NAMALWA (cell line): ENCODE measurements at places on chromosomes 4 and X.
A peak's percentile ranks its signal among the peaks of the same experiment; 100 is the strongest.

GRCh38 chrX:21932292-21933002, 8.1 kb upstream of the SMS start:
- DNase-seq, result no peak

GRCh38 chr4:702618-703048, 3.0 kb upstream of the PCGF3 start:
- no peak for DNase-seq

- no peak for DNase-seq
Observed at GRCh38 chr4:152072906-152073305, 312.1 kb upstream of the GATB start.

DNA sequence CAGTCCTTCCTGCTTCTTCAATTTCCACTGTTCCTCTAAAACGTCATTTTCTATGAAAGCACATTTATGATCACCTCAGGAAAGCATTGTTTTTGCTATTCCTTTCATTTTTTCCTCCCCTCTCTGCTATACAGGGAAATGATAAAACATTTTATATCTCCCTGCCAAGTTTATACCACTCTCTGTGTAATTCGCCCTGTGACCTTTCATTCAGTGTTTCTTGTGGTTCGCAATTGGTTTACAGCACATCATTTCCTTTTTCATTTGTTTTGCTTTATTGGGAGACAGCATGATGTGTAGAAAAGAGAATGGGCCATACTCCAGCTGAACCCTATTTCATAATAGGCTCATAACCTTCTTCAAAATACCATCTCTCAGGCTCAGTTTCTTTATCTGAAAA, 99.9 kb upstream of the RAPGEF2 start:
- no peak for DNase-seq

DNA sequence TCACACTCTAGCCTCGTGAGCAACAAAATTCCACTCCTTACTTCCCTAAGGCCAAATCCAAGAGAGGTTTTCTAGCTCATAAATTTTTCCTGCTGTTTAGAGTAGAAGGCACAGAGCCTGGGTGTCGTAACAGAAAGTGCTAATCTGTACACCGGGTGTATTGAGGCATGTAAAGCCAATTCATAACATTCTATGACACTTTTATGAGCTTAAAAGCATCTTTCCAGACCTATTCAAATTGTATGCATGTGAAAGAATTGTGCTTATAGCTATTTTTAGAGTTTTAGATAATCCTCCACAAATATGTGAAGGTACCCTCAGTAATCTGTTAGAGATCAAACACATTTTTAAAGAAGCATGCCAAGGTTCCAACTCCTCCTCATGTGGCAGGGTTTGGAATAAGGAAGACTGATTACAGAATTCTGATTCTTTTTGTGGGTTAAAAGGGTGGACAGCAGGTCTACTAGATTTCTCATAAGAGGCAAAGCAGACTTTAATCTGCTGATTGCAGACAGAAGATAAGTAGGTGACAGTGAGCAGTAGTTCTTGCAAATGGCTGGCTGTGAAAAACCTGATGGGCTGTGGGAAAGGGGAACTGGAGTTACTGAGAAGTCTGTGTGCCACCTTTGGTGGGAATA, 25.5 kb upstream of the LRCH2 start:
- no peak for DNase-seq

DNA sequence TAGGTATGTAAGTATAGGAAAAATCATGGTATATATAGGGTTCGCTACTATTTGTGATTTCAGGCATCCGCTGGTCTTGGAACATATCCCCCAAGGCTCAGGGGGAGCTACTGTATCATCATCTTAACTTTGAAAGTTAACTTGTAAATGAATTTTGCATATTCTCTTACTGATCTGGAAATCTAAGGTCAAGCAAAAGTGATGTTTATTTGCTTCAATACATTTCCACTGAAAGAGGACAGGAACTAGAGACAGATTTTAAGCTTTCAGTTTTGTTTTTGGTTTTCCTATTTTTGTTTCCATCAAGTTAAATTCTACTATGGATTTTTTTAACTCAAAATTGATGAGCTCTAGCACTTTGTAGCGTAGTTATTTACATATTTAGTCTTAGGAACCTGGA, 56.2 kb downstream of the NAF1 start:
- DNase-seq, result no peak

DNA sequence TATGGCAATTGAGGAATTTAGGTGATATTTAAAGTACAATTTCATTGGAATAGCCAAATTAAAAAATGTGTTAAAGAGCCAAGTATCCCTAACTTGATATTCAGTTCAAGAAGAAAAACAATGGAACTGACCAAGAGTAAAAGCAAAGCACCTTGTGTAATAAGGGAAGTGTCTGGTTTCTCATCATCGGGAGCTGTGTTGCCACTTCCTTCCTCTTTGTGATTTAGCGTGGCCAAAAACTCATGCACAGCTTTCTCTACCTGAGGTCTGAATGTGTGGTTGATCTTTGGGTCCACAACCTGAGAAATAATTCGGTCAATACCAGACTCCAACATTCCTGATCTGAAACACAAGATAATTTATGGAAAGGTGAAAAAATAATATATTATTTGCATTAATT, 12.4 kb downstream of the BOD1L1 start:
- peak; percentile 54 for DNase-seq

DNA sequence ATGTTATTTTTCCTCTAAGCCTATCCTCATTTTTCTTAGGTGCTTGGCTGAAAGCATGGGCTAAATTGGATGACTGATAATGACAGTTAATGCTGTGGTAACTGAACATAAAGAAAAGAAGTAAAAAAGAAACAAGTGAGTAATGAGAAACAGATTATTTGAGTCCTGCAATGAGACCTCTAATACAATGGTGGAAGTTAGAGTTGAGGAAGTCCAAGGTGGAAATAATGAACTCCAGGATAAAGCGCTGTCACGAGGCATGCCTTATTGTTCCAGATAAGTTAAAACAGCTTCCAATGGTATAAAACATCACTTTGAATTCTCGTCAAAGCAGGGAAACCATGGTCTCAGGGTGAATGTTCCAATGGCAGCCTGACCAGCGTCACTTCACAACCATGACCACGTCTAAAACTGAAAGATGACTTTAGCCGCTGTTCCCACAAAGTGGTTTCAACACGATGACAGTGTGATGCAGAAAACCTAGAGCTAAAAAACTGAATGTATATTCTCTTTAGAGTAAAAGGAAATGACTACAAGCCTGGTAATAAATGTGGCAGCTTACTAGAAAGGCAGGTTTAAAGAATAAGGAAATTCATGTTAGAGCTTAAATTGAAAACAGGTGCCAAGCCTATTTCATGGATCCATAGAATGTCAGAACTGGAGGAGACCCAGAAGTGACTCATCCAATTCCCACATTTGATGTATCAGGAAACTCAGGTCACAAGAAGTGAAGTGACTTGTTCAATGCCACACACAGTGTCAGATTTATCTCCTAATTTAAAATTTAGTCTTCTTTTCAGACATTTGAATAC, 202.6 kb upstream of the GYPA start:
- no peak for DNase-seq

GRCh38 chrX:47562615-47563243, 1.7 kb downstream of the ARAF start:
- DNase-seq, result peak; percentile 41

- no peak for DNase-seq
Observed at GRCh38 chr4:26622913-26623312, 39.0 kb downstream of the TBC1D19 start.

- no peak for DNase-seq
Observed at GRCh38 chrX:52933976-52934703, 24.2 kb downstream of the FAM156A start.

GRCh38 chr4:38076153-38076669, 116.0 kb downstream of the PTTG2 start:
- DNase-seq, result no peak

DNA sequence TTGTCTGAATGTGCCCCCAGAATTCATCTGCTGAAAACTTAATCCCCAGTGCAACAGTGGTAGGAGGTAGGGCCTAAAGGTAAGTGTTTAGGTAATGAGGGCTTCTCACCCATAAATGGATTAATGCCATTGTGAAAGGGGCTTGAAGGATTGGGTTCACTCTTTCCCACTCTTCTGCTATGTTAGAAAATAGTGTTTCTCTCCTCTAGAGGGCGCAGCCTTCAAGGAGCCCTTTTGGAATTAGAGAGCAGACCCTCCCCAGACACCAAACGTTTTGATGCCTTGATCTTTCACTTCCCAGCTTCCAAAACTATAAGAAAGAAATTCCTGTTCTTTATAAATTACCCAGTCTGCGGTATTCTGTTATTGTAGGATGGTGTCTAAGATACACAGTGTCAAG, 706.4 kb downstream of the SMARCA1 start:
- peak; percentile 23 for DNase-seq

GRCh38 chr4:172666711-172667368, 501.8 kb upstream of the GALNT7 start:
- DNase-seq, result peak; percentile 6

DNA sequence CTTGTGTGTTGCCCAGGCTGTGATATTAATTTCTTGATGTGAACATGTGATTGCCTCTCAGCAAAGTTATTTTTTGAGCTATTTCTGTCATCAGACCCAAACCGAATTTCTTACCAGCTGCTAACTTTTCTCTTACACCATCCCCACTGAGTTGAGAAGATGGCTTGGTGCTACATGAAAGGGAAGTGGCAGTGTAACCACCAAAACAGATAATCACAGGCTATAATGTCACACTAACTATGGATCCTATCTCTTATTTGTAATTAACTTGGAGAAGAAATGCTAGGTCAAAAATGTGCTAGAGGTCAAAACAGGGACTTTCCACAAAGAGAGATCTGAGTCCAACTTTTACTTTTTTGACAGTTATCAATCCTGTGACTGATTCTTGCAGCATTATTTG, 43.8 kb downstream of the ELOVL6 start:
- no peak for DNase-seq

- DNase-seq, result peak; percentile 69
Observed at GRCh38 chr4:147786031-147786430, 54.1 kb downstream of the ARHGAP10 start.

DNA sequence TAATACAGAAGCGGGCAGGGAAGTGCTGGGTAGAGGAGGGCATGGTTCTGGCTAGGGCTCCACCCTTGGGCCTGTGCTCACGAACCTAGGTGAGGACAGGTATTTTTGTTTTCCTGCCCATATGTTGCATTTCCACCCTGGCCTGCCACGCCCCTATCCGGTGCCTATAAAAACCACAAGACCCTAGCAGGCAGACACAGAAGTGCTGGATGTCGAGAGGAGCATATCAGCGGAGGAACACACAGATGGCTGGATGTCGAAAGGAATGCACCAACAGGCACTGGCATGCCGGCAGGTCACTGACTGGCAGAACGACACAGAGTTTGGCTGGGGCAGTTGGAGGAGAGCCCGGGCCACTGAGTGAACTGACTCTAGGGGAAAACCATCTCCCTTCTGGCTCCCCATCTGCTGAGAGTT, 316.6 kb upstream of the BOD1L1 start:
- no peak for DNase-seq

- no peak for DNase-seq
Observed at GRCh38 chr4:103498161-103499070, 221.4 kb downstream of the TACR3 start.

DNA sequence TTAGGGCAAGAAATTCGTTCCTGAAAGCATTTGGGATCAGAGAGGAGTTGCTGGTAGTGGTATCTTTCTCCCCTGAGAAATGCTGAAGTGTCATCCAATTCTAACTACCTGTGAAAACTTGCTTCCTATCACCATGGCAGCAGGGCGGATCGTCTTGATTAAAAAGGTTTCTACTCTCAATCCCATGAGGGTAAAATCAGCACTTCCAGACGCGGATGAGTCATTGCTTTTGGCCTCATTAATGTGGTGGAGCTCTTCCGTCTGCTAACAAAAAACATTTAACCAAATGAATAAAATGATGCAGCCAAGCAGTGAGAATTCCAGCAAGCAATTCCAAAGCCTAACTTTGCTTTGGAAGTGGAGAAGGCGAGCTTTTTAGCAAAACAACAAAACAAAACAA, 325.6 kb downstream of the CAMK2D start:
- no peak for DNase-seq

GRCh38 chrX:129697204-129697829, 41.5 kb upstream of the XPNPEP2 start:
- DNase-seq, result no peak

GRCh38 chr4:157421365-157421764, 200.8 kb downstream of the GRIA2 start:
- no peak for DNase-seq

DNA sequence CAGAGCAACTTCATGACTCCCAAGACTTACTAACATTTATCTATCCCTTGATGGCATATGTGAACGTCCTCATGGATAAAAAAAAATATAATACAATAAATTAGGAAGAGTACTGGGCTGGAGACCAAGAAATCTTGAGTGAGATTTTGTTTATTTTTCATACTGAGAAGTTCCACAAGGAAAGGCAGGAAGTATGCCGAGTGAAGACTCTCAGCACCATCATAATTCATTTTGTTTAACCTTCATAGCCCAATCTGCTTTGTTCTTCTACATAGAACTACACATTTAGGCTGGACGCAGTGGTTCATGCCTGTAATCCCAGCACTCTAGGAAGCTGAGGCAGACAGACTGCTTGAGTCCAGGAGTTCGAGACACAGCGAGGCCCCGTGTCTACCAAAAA, 198.3 kb downstream of the NSUN7 start:
- no peak for DNase-seq

DNA sequence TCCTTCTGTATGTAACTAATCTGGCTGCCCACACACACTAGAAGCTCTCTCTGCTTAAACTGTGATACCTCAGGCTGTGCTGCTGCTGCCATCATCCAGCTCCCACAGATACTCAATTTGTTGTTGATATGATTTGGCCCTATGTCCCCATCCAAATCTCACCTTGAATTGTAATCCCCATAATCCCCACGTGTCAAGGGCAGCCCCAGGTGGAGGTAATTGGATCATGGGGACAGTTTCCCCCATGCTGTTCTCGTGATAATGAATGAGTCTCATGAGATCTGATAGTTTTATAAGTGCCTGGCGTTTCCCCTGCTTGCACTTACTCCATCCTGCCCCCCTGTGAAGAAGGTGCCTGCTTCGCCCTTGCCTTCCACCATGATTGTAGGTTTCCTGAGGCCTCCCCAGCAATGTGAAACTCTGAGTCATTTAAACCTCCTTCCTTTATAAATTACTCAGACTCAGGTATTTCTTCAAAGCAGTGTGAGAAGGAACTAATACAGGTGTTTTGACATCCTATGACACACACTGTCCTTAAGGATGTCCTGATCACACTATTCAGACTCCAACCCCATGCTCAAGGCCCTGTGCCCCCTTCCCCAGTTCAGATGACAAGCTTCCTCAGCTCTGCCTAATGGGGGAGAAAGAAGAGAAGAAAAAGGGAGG, 2.9 kb upstream of the ATOH1 start:
- DNase-seq, result no peak

DNA sequence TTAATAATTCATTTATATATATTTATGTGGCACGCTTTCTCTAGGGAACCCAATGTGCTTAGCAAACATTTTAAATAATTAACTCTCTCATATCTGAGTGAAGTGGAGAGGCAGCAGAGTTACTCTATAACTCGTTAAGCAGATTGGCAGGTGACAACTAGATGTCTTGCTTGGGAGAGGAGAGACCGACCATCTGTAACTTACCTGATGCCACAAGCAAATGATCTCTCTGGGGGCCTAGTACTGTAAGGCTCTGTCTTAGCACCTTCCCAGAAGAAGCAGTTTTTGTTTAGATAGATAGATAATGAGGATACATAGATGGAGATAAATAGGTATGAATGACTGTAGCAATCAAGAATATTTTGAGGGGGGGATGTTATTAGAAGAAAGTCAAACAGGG, 11.9 kb upstream of the SEL1L3 start:
- DNase-seq, result peak; percentile 65

GRCh38 chrX:19034025-19034424, 50.1 kb upstream of the PHKA2 start:
- DNase-seq, result no peak
